ENCODE measurements at places on chromosomes 3 and 15.

DNA sequence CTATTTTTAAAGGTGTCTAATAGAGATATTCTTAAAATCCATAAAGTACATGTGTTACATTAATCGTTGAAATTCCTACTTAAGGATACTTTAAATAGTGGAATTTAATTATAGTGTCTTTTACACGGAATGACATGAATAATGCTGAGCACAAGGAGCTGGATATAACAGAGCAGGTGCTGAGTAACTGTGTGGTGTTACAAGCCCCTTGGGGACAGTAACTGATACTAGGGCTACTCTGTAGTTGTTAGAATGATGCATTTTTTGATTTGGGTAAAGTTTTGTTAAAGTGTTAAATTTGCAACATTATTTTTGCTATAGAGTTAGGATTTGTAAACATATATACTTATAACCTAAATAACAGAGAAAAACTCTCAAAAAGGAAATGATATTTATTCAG, 1496.1 kb downstream of the OTOL1 start:
- DNase-seq, result no peak

DNA sequence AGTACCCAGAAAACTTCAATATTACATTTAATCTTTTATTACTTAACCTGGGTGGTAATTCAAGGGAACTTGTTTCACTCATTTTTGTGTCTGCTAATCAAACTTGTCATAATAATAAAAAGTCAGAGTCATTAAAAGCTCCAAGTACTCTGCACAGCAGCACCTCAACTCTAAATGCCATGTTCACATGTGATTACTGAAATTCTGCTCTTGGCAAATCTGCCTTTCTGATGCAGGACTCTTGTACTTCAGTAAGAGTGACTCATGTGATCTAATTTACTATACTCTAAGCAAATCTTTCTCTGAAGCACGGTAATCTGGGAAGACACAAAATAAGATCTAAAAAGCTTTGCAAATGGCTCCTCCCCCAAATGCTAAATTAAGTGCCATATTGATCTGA, 6.4 kb downstream of the ROBO1 start:
- no peak for DNase-seq

DNA sequence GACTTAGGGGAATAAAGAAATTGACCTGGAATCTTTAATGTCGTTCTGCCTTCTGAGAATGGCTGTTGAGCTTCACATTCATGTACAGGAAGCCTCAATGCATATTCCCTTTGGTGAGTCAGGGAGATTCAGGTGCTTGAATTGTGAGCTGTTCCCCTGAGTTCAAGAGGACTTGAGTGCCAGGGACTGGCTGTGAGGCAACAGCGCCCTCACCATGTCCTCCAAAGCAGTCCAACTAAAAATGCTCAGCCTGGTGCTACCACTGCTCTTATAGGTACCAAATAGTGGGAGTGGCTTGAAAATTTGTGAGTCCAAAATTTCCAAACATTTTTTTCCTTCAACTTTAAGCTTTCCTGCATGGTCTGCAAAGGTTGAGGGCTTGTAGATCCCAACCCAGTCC, 54.1 kb downstream of the LEO1 start:
- DNase-seq, result no peak

GRCh38 chr3:42250761-42251160, 15.2 kb downstream of the CCK start:
- DNase-seq, result no peak

DNA sequence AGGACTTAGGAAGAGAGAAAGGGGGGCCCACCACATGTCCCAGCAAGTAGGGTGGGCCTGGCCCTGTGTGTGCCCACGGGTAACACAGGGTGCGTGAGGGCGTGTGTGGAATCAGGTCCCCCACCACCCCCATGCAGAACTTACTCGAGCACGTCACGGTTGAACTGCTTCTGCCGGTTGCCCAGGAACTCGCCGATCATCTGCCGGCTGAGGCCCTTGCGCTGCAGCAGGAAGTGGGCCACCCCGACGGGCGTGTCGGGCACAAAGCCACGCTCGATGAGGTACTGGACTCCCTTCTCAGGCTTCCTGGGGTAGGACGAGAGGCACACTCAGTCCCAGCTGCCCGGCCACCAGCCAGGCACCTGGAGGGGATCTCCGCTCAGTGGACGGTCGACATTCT, 83.1 kb upstream of the RPL32 start:
- no peak for DNase-seq

GRCh38 chr15:101025501-101025885, 106.3 kb downstream of the LRRK1 start:
- DNase-seq, result no peak

Data from NCI-H1930 (cell line).